ENCODE measurements at places on chromosomes 6 and 20. TPM values are rescaled to one million over a fixed set of nuclear protein-coding genes. Genes with fewer than 3 reads are reported as not detected.

SLC52A3 gene
- polyA plus RNA-seq, result not detected

SMLR1 gene
- not detected for polyA plus RNA-seq

GPR6 gene
- not detected for polyA plus RNA-seq

OXT gene
- not detected for polyA plus RNA-seq

DNA sequence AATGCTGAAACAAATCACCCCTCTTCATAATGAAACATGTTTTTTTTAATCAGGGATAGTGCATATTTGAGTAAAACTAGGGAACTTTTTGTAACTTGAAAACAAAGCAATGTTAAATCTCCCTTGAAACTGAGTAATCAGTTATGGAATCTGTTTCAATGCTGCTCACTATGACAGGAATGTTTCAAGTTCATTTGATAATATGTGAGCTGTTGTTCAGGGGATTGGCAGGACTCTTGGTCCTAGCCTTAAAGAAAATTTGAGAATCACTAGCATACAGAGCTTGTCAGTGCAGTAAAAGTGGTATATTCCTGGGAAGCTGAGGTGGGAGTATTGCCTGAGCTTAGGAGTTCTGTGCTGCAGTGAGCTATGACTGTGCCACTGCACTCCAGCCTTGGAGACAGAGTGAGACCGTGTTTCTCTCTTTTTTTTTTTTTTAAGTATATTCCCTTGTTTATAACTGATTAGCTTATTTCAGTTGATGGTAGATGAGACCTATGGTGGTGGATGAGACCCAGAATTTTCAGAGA, 21.6 kb upstream of the CALHM6 start:
- H3K27ac ChIP-seq, result peak overlapping the region; percentile 39

GRCh38 chr6:48150701-48151100, 39.7 kb upstream of the PTCHD4 start:
- no peaks in the 10 kb centered on the region for H3K27me3 ChIP-seq
- no peak overlapping the region for H3K27ac ChIP-seq

DNA sequence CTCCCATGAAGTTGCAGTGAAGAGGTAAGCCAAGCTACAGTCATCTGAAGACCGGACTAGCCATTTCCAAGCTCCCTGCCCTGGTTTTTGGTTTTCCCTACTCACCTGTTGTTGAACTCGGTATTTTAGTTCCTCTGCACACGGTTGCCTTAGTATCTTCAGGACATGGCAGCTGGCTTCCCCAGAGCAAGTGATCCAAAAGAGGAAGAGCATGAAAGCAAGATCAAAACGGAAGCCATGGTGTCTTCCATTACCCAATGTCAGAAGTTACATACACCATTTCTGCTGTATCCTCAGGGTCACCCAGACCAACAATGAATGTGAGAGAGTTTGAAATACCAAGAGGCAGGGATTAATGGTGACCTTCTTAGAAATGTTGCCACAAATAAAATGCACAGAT, 276.6 kb upstream of the CNR1 start:
- no peaks in the 10 kb centered on the region for H3K4me1 ChIP-seq
- H3K36me3 ChIP-seq, result no peaks in the 10 kb centered on the region
- H3K27ac ChIP-seq, result no peak overlapping the region

GRCh38 chr20:59831916-59832270, 101.5 kb downstream of the SYCP2 start:
- no peak overlapping the region for H3K27ac ChIP-seq
- H3K36me3 ChIP-seq, result no peaks in the 10 kb centered on the region
- H3K4me3 ChIP-seq, result no peak overlapping the region

DNA sequence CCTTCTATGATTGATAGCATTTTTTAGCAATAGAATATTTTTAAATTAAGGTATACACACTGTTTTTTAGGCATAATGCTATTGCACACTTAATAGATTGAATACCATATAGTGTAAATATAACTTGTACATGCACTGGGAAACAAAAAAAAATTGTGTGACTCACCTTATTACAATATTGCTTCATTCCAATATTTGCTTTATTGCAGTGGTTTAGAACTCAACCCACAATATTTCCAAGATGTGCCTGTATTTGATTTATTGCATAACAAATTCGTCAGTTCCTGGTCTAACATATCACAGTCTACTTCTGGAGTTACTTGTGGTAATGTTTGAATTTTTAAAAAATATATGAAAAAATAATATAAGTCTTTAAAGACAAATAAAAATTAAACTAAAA, 41.9 kb upstream of the DEFB112 start:
- no peaks in the 10 kb centered on the region for H3K27me3 ChIP-seq
- DNase-seq, result no peak
- no peak overlapping the region for H3K4me3 ChIP-seq
- H3K36me3 ChIP-seq, result no peaks in the 10 kb centered on the region
- H3K4me1 ChIP-seq, result no peaks in the 10 kb centered on the region

DNA sequence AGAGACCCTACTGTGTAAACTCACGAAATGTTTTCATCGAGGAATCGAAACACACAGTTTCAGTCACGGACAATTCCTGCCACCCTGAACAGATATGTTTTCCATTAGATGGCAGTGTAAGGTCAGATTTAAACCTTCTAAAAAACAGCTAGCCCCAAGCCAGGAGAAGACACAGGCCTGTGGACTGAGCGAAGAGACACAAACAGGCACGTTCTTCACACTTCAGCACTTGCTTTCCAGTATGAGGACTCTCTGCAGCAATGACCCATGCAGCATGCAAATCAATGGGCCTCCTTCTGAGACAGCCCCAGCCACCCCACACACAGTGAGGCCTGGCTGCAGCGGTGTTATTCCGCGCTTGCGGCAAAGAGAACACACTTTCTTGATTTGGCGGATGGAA, 31.9 kb downstream of the HUS1B start:
- no peaks in the 10 kb centered on the region for H3K27me3 ChIP-seq
- no peak overlapping the region for H3K4me3 ChIP-seq

DNA sequence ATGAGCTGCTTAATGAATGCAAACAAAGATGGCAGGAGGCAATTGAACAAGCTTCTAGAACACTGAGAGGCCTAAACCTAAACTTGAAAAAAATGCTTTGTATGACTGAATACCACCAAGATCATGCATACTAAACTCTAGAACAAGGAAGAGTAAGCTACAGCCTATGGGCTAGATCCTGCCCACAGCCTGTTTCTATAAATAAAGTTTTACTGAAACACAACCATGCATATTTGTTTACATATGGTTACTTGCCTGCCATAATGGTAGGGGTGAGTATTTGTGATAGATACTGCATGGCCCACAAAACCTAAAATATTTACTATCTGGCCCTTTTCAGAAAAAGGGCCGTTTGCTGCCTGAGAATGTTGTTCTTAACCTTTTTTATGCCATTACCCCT, 37.0 kb downstream of the ZFP64 start:
- no peak for DNase-seq
- no peaks in the 10 kb centered on the region for H3K4me1 ChIP-seq
- no peak overlapping the region for H3K4me3 ChIP-seq
- H3K27ac ChIP-seq, result no peak overlapping the region
- peaks cover 31% of the 10 kb centered on the region for H3K36me3 ChIP-seq
- H3K27me3 ChIP-seq, result no peaks in the 10 kb centered on the region

DNA sequence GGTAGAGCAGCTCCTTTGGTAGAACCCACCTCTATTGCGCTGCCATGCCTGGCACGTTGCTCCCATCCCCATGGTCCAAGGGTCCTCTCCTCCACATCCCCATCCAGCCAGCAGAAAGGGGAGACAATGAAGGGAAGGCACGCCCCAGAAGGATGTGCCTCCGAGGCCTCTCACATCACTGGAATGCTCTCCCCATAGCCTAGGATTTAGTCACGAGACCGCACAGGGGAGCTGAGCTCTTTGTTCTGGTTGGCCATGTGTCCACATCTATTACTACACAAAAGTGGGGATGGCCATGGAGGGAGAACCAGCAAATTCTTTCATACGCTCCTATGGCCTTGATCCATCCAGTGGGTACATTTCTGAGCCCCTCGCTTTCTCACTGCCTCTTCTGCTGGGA, 60.5 kb upstream of the SALL4 start:
- no peaks in the 10 kb centered on the region for H3K27me3 ChIP-seq
- H3K4me3 ChIP-seq, result no peak overlapping the region
- no peaks in the 10 kb centered on the region for H3K36me3 ChIP-seq
- no peak for DNase-seq

DNA sequence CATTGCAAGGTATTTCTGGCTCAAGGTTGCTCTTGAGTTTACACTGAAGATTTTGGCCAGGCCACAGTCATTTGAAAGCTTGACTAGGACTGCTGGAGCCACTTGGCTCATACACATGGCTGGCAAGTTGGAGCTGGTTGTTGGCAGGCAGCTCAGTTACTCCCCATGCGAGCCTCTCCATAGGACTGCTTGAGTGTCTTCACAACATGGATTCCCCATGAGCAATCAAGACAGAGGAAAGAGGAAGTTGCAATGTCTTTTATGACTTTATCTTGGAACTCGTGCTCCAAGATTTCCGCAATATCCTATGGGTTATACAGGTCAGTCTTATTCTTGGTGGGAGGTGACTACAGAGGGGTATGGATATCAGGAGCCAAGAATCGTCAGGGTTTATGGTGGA, 1.4 kb upstream of the MANBAL start:
- H3K4me3 ChIP-seq, result no peak overlapping the region
- no peak overlapping the region for H3K27ac ChIP-seq
- peaks cover 8% of the 10 kb centered on the region for H3K4me1 ChIP-seq
- H3K36me3 ChIP-seq, result peaks cover 19% of the 10 kb centered on the region

DNA sequence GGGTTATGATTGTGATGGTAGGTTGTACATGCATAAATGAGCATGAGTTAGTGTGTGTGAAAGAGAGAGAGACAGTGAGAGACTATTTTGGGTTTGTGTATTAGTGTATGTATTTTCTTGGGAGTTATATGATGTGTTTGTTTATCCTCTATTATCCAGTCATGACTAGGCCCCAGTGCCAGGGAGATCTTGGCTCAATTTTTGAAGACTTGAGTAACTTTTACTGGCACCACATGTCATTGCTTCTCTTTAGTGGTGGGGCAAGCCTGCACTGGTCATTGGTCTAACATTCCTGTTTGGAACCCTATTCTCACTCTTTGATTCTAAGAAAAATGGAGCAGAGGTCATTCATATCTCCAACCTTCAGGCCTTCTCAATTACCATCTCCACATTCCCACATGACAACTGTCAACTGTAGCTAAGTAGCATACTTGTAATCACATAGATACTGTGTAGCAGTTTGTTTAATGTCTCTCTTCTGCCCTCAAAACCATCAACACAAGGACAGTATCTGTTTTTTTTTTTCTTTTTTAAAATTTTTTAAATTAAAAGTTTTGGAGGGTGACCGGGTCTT, 8.8 kb downstream of the L3MBTL1 start:
- no peaks in the 10 kb centered on the region for H3K27me3 ChIP-seq
- no peaks in the 10 kb centered on the region for H3K4me1 ChIP-seq
- no peak overlapping the region for H3K27ac ChIP-seq
- no peak overlapping the region for H3K4me3 ChIP-seq
- no peaks in the 10 kb centered on the region for H3K36me3 ChIP-seq

DNA sequence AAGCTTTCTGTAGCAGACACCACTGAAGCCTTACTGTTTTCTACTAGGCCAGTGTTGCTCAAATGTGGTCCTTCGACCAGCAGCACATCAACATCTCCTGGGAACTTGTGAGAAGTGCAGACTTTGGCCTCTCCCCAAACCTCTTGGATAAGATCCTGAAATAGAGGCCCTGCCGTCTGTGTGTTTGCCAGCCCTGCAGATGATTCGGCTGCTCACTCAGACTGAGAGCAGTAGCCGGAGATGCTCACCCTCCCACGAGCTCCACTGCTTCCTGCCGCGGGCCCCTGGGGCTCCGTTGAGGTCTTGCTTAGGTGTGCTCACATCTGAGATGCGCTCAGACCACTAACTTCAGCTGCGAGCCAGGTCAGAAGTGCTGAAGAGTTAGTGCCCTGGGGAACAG, 129.5 kb upstream of the SSTR4 start:
- H3K36me3 ChIP-seq, result no peaks in the 10 kb centered on the region
- no peak overlapping the region for H3K27ac ChIP-seq
- no peaks in the 10 kb centered on the region for H3K4me1 ChIP-seq

- no peaks in the 10 kb centered on the region for H3K36me3 ChIP-seq
- no peaks in the 10 kb centered on the region for H3K27me3 ChIP-seq
- no peak overlapping the region for H3K4me3 ChIP-seq
These were observed 180.5 kb downstream of the MOXD1 start for GRCh38 chr6:132220800-132221199.

GRCh38 chr6:56424542-56425083, 177.2 kb upstream of the COL21A1 start:
- H3K4me1 ChIP-seq, result no peaks in the 10 kb centered on the region
- no peaks in the 10 kb centered on the region for H3K36me3 ChIP-seq
- no peaks in the 10 kb centered on the region for H3K27me3 ChIP-seq
- no peak overlapping the region for H3K27ac ChIP-seq
- H3K4me3 ChIP-seq, result no peak overlapping the region

DNA sequence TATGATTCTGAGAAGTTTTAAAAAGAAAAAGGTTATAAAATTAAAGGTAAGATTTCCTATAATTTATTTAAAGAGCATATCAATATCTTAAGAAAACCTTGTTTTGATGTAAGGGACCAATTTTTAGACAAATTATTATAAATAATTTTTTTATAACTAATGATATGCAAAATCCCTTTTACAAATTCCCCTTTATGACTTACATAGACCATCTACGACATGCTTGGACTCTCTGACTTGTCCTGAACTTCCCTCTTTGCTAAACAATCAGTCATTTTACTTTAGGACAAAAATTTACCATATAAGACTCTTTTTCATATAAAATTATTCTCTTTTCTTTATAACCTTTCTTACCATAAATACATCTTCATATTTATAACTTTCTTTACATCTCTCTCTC, 15.3 kb upstream of the ANGPT4 start:
- no peaks in the 10 kb centered on the region for H3K4me1 ChIP-seq
- H3K27me3 ChIP-seq, result no peaks in the 10 kb centered on the region
- no peak overlapping the region for H3K4me3 ChIP-seq
- no peak for DNase-seq
- H3K36me3 ChIP-seq, result no peaks in the 10 kb centered on the region
